Activated CD4-positive, alpha-beta T cell treated with anti-CD3 and anti-CD28 coated beads, Interleukin-10, Interleukin-2, amounts not matched to agents 100 ng/mL and 50 ng/mL, durations not matched to agents 16 hours and 8 hours (primary cell): ENCODE measurements at places on chromosomes 13 and 19.

- DNase-seq, result no peak
Measured at GRCh38 chr13:107799001-107799400, 416.3 kb downstream of the LIG4 start.

DNA sequence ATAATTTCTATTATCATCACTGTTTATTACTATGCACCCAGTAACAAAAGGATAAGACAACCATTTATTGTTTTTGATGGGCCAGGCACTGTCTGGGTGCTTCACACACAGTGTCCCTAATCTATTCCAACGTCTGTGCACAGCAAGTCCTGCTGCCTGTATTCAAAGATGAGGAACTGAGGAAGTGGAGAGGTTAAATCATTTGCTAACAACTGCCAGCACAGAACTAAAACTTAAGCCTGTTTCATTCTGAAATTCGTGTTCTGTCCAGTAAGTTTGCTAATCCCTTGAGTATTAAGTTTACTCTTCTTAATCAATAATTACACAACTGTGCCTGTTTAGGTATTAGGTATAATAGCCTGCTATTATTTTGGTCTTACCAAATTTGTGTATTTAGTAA is 41.9 kb downstream of the TEX26 start:
- DNase-seq, result no peak

DNA sequence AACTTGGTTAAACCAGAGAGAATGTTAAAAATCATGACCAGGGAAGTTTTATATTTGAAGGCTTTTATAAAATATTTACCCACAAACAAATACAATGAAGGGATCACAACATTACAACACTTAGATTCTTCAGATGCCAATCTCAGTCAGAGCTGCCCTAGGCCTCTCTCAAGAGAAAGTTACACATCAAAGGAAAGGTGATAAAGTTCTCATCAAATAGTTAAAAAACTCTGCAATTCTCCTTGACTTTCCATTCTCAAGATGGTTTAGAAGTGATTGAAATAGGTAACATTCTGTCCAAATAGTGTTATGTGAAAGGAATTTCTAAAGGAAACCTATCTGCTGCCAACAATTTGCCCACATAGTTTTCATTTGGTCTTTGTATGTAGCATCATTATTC is 1115.2 kb upstream of the MIR17HG start:
- DNase-seq, result no peak

- DNase-seq, result no peak
Measured at GRCh38 chr19:13995017-13995728, 10.9 kb downstream of the RFX1 start.

- DNase-seq, result no peak
Measured at GRCh38 chr13:98428256-98428966, 148.5 kb downstream of the STK24 start.

GRCh38 chr13:65763811-65764210 is 1466.3 kb downstream of the PCDH9 start:
- DNase-seq, result no peak

DNA sequence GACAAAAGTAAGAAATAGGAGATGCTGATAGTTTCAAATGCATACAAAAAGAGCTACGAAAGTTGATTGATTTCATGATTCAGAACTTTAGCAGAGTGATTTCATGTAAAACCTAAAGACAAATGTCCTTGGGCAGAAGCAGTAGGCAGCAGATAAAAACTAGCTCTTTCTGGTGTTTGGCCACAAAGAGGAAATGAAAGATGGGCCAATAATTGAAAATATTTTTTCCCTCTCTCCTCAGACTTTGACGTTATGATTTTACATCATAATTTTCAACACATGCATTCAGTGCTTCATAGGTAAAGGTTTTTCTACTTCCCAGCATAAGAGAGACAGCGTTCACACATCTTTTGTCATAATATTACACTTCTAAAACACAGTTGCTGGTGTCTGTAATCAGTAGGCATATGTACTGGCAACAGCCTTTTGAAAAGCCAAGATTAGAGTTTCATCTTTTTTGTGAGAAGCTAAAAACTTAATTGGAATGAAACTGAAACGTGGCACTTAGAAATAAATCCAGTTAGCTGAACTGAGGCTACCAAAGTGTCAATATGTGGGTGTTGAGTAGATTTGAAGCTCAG is 9.3 kb downstream of the SCEL start:
- no peak for DNase-seq

GRCh38 chr13:31032528-31033113 is 100.2 kb downstream of the TEX26 start:
- no peak for DNase-seq

DNA sequence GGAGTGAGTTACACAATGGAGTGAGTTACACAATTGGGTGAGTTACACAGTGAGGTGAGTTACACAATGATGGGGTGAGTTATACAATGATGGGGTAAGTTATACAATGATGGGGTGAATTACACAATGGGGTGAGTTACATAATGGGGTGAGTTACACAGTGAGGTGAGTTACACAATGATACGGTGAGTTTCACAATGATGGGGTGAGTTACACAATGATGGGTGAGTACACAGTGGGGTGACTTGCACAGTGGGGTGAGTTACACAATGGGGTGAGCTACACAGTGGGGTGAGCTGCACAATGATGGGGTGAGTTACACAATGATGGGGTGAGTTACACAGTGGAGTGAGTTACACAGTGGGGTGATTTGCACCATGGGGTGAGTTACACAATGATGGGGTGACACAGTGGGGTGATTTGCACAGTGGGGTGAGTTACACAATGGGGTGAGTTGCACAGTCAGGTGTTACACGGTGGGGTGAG is 52.5 kb upstream of the GAS6 start:
- DNase-seq, result peak; percentile 7

DNA sequence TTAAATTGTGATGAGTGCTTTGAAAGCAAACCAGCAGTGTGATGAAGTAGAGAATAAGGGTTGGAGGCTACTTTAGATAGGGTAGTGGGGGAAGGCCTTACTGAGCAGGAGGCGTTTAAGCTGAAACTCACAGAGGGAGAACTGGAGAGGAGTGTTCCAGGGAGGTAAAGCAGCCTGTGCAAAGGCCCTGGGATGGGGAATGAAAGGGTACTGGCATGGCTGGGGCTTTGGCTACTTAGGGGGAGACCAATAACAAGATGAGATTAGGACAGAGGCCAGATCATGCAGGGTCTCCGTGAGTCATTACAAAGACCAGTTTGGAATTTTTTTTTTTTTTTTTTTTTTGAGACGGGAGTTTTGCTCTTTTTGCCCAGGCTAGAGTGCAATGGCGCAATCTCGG is 1.1 kb downstream of the PPP5C start:
- no peak for DNase-seq

DNA sequence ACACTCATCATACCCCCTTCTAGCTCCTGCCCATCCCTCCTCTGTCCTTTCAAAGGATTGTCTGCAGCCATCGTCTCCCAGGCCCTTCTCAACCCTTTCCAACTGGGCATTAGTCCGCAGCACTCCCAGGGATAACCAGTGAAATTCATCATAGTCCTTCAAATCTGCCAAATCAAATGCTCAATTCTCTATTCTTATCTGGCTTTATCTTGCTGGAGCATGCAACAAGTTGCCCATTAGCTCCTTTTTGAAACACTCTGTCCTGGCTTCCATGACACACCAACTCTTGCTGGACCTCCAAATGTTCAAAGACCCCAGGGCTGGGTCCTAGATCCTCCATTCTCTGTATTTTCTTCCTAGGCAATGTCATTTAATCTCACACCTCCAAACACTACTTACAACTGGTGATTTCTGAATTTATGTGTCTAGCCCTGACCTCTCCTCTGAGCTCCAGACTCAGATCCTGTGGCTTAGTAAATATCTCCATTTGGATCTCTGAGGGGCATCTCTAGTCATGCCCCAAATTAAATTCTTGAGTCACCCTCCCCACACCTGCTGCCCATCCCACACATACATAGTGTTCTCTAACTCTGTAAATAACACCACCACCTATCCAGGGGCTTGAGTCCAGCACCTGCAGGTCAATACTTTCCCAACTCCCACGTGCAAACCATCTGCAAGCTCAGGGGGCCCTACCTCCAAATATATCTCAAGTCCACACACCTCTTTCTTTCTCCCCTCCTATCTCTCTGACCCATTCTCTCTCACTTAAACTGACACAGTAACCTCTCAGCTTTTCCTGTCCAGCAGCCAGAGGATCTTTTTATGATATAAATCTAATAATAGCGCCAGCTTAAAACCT is 9.1 kb upstream of the ANKRD10 start:
- DNase-seq, result no peak

- peak; percentile 67 for DNase-seq
Measured at GRCh38 chr19:2478278-2478755, 2.4 kb downstream of the GADD45B start.

DNA sequence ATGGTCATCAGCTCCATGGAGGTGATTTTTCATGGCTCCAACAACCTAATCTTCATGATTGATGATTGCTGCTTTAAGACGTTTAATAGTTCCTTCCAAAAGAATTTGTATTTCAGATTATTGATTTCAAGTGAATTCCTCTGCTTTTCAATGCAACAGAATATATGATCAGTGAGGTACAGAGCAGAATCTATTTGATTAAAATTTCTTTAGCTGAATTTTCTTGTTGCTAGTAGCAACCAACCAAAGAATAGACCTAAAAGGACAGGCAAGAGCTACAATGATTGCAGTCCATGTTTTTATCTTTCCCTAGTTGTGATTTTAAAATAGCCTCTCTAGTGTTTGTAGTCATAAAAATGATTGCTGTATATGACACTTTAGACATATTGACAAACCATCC is 76.8 kb upstream of the SCEL start:
- DNase-seq, result no peak

DNA sequence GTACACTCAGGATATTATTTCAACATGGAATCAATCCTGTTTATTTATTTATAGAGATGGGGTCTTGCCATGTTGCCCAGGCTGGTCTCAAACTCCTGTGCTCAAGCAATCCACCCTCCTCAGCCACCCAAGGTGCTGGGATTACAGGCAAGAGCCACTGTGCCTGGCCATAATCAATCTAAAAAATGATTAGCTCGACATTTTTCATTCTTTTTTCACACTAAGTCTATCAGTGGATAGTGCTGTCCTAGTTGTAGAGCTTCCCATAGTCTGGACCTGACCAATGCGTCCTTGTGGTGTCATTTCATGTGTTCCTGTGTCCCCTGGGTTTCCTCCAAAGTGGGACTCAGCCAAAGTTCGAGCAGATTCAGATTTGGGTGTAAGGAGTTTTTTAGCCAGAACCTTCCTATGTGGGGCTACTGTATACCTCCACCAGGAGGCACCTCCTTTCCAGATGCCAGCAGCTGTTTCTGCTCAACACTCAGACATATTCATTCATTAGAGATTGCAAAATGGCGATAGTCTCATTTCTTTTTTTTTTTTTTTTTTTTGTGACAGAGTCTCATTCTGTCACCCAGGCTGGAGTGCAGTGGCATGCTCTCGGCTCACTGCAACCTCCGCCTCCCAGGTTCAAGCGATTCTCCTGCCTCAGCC is 61.1 kb downstream of the MAP4K1 start:
- peak; percentile 38 for DNase-seq

GRCh38 chr19:18422530-18423191 is 3.5 kb downstream of the SSBP4 start:
- peak; percentile 78 for DNase-seq

DNA sequence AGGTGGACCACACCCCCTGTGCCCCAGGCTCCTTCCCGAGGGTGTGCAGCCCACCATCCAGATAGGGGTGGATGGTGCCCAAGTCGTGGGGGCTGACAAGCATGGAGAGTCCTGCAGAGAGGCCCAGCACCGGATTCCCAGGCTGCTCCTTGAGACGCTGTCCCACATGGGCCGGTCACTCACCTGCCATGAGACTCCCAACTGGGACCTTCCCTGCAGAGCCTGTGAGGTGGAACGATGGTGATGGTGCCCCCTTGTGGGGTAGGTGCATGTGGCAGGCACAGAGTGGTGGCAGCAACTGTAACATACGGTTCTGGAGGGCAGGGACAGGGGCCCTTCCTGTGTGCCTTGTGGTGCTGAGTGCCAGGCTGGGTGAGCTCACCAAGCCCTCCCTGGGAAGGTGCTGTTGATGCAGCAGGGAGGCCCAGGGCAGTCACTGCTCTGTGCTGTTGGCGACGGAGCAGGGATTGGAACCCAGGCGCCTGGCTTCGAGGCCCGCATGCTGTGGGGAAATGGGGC is 33.1 kb downstream of the PPP1R37 start:
- peak; percentile 79 for DNase-seq

GRCh38 chr19:47824396-47824795 is 2.7 kb downstream of the CRX start:
- no peak for DNase-seq

DNA sequence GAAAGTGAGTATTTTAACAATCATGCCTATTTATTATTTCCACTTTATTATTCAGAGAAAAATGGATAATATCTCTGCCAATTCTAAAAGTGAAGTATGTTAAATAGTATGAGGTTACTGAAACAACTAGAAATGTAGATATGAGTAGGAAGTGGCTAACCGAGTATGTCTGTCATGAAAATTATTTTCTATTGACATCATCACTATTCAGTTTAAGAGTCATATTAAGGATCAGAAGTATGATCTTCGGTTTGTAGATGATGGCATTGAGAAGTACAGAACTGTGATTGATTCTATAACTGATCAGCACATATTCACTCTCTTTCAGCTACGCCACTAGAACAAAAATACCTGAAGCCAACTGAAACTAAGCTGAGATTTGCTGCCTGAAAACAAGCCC is 146.4 kb upstream of the SLITRK5 start:
- DNase-seq, result no peak
